Ascending aorta (tissue), 2 donors: ENCODE measurements at places on chromosomes 16 and 17. TPM values are rescaled to one million over a fixed set of nuclear protein-coding genes. Genes with fewer than 3 reads are reported as not detected.

The PRDM7 gene
- total RNA-seq, result not detected

The ITGAX gene
- total RNA-seq, result 3.6 TPM

The SPNS3 gene
- total RNA-seq, result not detected

The CRHR1 gene
- not detected for total RNA-seq

The CYGB gene
- 60.7 TPM for total RNA-seq

The MRPL58 gene
- total RNA-seq, result 14.5 TPM

The MYO15A gene
- total RNA-seq, result 2.0 TPM

The ZNF750 gene
- not detected for total RNA-seq

The WFDC1 gene
- 126 TPM for total RNA-seq

The ABCC12 gene
- not detected for total RNA-seq

The KRT9 gene
- total RNA-seq, result not detected

The NPIPB5 gene
- 78.3 TPM for total RNA-seq

The ASGR1 gene
- total RNA-seq, result 3.9 TPM

The LASP1 gene
- total RNA-seq, result 300 TPM

The OTOP3 gene
- total RNA-seq, result not detected

The KRT12 gene
- total RNA-seq, result not detected

The LDHD gene
- total RNA-seq, result 7.5 TPM

The CNTNAP1 gene
- 10.5 TPM for total RNA-seq

The AHSP gene
- not detected for total RNA-seq

The PDILT gene
- not detected for total RNA-seq

The C17orf75 gene
- 15.5 TPM for total RNA-seq

The PRSS27 gene
- not detected for total RNA-seq

The LGALS9B gene
- total RNA-seq, result not detected

The PIMREG gene
- total RNA-seq, result not detected

The ZACN gene
- total RNA-seq, result not detected

The AIPL1 gene
- total RNA-seq, result not detected
